GM12878 (cell line): ENCODE measurements at places on chromosomes 7 and 10.

DNA sequence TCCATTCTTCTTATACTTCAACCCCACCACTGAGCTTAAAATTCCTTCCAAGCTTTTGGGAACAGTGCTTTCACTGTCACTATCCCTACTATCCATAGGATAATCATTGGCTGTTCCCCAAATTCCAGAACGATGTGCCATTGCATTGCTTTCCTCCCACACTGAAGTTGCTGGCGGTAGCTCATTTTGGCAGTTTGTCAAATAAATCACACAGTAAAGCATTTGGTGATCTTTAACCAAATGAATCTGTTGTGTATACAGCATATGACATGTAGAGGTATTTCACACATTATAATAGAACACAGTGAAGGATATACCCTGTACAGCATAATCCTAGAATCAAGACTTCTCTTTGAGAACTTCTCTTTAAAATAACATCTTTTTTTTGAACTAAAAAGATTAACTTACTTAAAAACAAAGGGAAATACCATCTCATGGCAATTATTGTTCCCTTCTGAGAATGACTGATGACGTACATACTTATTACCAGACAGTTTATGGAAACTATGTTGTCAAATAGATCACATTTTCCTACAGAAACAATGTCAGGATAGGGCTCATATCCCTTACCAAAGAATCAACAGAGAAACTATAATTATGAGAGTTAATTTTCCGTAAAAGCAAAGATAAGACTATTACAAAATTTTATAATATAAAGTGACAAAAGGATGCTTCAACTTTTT is 93.6 kb downstream of the CTNNA3 start:
- DNase-seq: no peak

DNA sequence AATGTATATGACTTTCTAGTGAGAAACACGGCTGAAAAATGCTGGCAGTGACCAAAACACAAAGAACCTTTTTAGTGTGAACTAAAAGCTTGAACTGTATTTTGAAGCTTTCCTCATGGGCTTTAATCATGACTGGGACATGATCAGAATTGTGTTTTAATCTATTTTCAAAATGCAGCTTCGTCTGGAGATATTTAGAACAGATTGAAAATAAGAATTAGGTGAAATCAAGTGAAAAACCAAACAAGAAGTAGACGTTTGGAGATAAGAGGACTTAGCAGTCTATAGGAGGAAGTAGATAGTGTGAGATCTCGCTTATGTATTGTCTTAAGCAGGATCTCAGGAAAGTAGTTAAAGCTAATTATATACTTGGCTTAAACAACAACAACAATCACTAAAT is 865.4 kb upstream of the MBL2 start:
- no peak for DNase-seq

GRCh38 chr10:86779220-86780017 is 23.0 kb downstream of the BMPR1A start:
- DNase-seq: no peak

GRCh38 chr7:67678419-67678818 is 681.8 kb downstream of the TYW1 start:
- no peak for DNase-seq

DNA sequence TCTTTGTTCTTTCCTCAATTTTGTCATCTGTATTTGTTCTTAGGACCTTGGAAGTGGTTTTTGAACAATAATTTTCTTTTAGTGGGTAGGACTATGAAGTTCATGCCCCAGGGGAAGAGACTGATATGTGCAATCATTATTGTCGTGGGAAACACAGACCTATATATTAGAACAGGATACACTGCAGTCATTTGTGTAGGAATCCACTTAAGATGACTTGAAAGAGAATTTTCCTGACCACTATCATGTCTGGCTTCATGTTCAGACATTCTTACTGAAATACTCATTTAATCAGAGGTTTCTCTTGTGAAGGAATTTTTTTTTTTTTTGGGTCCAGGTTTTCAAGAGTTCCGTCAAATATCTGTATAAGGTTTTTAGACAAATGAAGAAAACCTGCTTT is 163.6 kb downstream of the SUGCT start:
- no peak for DNase-seq

- DNase-seq: no peak
Measured at GRCh38 chr7:22238354-22239311, 118.3 kb downstream of the RAPGEF5 start.
